NCI-H1436 (cell line): ENCODE measurements at places on chromosomes 11 and 22.

- no peak for DNase-seq
Measured at GRCh38 chr22:37994049-37994448, 9.7 kb upstream of the SOX10 start.

DNA sequence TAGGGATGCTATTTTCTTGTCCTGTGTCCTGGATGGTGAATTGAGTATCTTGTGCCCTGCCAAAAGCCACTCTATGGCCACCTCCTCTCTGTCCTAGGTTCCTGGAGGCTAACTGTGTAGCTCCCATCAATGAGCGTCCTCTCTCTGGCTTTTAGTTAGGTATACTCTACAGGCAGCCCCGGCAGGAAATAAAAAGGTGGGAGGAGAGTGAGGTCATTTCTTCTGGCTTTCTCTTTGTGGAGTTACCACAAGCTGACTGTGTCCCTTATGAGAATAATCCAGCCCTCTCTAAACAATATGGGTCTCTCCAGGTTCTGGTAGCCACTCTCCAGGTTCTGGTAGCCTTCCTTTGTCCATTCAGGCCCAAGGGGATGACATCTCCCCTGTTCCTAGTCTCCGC, 11.7 kb upstream of the ASPHD2 start:
- DNase-seq, result no peak

DNA sequence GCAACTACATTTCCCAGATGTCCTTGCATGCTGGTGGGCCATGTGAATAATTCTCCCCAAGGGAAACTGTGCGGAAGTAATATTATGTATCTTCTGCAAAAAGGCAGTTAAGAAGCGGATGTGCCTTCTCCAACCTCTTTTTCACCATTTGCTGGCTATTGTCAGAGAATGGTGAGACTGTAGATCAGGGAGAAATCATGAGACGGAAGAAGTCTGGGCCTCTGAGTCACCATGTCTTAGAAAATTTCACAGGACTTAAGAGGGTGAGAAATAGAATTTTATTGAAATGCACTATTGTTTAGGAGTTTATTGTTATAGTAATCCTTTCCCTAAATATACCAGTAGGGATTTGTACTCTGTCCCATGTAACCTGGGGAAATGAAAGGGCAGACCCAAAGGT, 298.7 kb upstream of the ZC3H12C start:
- no peak for DNase-seq

GRCh38 chr22:36544107-36544620, 15.2 kb upstream of the EIF3D start:
- no peak for DNase-seq

GRCh38 chr11:111531687-111532364, 8.7 kb upstream of the LAYN start:
- DNase-seq, result no peak

GRCh38 chr22:47626428-47627390, 864.3 kb downstream of the TBC1D22A start:
- no peak for DNase-seq

DNA sequence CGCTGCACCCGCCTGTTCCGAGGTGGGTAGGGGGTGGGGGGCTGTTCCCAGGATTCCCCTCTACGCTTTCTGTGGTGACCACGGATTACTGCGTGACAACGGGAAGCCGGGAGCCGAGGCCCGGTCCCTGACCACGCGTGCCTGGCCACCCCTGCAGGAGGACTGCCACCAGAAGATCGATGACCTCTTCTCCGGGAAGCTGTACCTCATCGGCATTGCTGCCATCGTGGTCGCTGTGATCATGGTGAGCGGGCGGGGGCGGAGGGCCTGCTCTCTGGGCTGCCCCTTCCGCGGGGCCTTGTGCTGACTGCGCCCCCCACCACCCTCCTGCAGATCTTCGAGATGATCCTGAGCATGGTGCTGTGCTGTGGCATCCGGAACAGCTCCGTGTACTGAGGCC, 4.1 kb upstream of the TSSC4 start:
- DNase-seq, result no peak

- no peak for DNase-seq
Measured at GRCh38 chr11:69524991-69525411, 43.5 kb downstream of the LINC01488 start.
